HEK293T (cell line): ENCODE measurements at places on chromosomes 12 and 14.

DNA sequence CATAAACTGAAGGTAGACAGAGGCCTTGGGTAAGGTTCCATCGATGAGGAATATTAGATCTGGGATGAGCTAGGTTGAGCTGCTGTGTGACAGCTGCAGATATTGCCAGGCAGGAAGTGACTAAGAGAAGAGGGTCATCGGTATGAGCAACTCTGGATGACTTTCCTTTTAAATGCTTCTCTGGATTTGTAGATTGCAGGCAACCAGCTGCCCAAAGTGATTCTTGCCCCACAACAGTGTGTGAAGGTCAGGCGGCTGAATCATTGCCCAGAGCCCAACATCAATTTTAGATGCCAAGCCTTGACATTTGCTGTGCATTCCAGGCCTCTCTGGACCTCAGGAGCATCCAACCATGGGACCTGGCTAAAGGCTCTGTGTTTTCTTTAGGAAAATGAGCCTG is 255.9 kb downstream of the DPF3 start:
- no peak for DNase-seq

DNA sequence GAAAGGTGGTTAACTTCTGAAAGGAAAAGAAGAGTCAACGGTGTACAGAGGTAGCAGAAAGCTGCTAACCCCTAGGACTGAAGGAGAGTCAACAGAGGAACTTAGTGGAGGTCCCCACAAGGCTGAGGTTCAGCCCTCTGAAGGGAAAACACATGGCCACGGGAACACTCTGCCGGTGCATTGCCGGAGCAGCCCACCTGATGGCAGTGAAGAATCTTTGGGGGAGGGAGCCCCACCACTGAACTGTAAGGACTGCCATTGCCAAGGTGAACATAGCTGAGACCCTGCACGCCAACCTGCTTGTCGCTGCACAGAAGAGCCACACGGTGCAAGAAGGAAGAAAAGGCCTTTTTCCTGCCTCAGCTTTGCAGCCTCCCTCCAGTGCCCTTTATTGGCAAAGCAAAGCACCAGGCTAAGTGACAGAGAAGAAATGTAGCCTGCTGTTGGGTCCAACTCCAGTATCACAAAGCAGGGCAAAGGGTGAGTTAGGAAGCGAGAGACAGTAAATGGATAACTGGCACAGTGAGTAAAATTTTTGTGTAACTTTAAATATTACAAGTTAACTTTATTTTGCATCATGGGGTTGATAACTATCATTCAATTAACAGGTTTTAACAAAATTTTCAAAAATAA is 76.9 kb downstream of the LIN52 start:
- peak; percentile 17 for DNase-seq

GRCh38 chr12:59252731-59253130 is 332.4 kb upstream of the LRIG3 start:
- no peak for DNase-seq

- no peak for DNase-seq
Observed at GRCh38 chr14:94139006-94139405, 9.6 kb upstream of the IFI27L2 start.

GRCh38 chr12:58513852-58514251 is 406.5 kb downstream of the LRIG3 start:
- no peak for DNase-seq

- peak; percentile 49 for DNase-seq
Observed at GRCh38 chr12:40325349-40325960, 100.7 kb downstream of the LRRK2 start.

GRCh38 chr14:52907949-52908348 is 42.9 kb downstream of the FERMT2 start:
- no peak for DNase-seq

GRCh38 chr14:101151226-101151926 is 247.9 kb upstream of the RTL1 start:
- DNase-seq, result no peak

- DNase-seq, result no peak
Observed at GRCh38 chr14:85702997-85703396, 173.1 kb downstream of the FLRT2 start.

DNA sequence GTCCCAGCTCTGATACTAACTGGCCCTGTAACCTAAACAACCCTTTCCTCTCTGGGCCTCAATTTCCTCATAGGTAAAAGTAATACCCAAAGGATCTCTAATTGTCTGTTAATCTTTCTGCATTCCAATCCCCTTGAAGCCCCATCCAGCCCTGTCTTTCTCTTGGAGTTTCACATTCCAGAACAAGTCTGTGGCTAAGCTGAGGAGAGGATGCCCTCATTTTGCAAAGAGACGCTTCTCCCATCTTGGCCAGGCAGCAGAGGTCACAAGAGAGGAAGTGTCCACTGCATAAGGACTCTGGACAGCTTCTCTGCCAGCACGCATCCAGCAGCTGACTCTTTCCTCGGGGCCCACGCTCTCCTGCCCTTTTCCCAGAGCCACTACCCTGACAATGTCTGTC is 263.4 kb upstream of the FKBP4 start:
- DNase-seq, result no peak

- no peak for DNase-seq
Observed at GRCh38 chr14:93007225-93007997, 84.5 kb downstream of the CHGA start.

DNA sequence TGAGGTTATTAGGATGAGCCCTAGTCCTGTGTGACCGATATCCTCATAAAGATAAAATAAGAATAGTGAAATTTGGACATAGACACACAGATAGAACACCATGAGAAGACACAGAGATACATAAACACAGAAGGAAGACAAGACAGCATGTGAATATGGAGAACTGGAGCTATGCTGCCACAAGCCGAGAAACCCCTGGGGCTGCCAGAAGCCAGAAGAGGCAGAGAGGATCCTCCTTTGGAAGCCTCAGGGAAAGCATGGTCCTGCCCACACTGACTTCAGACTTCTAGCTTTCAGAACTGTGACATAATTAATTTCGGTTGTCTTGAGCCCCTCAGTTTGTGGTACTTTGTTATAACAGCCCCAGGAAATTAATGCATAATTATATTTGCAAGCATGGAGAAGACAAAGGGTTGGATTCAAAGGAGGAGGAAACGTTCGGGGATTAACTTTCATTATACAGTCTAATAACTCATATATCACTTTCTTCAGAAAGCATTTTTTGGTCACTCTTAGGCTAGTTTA is 1501.8 kb upstream of the FLRT2 start:
- DNase-seq, result no peak

DNA sequence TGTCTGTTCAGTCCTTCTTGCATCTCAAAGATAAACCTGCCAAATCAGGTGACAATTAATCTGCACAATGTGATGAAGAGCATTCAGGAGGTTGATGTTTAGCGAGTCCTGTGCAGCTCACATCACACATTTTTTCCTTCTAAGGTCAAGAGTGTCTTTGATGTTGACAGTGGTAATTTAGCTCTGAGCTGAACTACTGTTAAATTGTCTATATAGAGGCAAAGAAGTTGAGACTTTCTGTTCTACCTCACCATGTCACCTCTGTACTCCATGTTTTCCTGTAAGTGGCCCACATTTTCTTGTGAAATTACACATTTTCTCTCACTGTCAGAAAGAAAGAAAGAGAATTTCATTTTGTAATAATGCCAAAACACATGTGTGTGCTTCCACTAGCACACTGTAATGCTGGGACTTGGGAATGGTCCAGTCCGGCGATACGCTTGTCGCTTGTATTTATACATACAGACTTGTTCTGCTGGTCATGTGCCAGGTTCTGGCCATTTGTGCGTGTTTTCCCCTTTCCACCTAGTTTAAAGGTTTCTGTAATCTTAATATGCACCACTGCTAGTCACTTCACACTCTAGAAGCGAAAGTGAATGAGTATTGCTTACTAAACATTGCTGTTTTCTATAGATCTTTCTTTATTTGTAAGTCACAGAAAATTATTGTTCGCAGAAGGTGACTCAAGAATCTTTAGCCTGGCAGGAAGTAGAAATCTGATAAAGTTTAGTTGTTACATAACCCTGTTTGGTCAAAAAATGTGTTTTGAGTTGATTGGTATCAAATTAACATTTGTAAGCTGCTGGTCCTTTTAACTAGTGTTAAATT is 328.9 kb downstream of the TMTC2 start:
- no peak for DNase-seq

- DNase-seq, result no peak
Observed at GRCh38 chr14:70468731-70469130, 16.8 kb downstream of the ADAM21 start.

DNA sequence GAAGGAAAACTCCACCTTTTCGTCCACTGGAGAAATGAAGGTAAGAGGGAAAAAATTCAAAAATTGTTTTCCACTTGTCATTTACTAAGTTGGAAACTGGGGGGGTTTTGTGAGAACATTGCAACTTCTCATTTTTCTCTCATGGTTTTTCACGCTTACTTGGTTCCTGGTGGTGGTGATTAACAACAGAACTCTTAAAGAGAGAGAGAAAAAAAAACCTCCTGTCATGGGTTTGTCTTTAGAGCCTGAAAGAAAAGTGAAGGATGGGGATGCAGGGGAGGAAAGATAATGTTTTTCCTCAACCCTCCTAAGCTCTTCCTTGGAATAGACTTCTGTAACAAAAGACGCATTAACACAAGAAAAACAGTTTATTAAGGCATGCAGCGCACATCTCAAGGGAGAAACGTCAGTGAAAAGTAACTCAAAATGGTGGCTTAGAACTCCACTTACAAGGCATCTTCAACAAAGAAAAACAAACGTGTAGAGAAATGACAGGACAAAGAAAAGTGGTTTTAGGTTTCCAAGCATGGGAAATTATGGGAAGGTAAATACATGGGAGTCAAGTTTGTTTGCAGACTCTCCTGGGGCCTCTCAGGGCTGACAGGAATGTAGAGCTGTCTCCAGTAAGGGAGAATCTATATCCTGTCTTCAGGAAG is 81.9 kb upstream of the ATF7IP start:
- no peak for DNase-seq

GRCh38 chr14:31787377-31787776 is 226.2 kb downstream of the NUBPL start:
- peak; percentile 6 for DNase-seq

GRCh38 chr12:75812271-75813018 is 219.1 kb downstream of the PHLDA1 start:
- no peak for DNase-seq

DNA sequence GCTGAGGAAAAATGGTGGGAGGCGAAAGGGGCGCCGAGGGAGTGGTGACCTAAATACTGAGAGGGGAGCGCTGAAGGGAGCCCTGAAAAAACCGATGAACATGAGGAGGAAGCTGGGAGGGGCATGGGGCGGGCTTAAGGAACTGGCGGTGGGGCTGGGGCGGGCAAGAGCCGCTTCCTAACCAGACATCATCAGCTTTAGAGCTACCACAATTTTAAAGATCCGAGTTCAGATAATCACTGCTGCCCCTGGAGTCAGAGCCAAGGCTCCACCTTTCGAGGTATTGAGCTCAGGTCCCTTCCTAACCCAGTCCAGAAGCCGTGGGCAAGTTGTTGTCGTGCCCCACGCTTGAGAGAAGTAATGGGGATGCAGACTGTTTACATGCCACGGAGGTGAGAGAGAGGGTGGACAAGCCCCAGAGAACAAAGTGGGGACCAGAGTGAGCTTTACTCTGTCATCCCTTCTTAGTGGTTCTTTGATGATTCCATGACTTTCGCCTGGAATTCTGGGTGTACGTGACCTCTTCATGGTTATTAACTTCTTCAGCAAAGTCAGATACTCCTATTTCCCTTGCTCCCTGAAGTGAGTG is 393 bp downstream of the ORMDL2 start:
- peak; percentile 58 for DNase-seq

- DNase-seq, result no peak
Observed at GRCh38 chr12:49471557-49471956, 67.3 kb upstream of the KCNH3 start.

GRCh38 chr12:2431810-2432209 is 363.0 kb upstream of the FKBP4 start:
- no peak for DNase-seq

- DNase-seq, result peak; percentile 68
Observed at GRCh38 chr12:51823875-51824565, 24.5 kb downstream of the FIGNL2 start.

GRCh38 chr12:113521708-113522107 is 50.0 kb upstream of the LHX5 start:
- DNase-seq, result no peak

DNA sequence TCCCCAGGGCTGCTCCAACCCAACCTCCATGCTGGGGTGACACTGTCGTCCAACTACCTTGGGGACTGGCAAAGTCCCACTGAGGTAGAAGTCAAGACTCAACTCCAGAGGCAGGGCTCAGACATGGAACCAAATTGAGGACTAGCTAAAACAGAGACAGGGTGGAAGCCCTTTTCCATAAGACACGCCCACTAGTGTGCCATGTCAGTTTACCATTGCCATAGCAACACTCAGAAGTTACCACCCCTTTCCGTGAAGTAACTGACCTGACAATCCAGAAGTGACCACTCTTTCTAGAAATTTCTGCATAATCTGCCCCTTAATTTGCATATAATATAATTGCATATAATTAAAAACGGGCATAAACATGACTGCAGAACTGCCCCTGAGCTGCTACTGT is 409.6 kb downstream of the MED13L start:
- no peak for DNase-seq

- no peak for DNase-seq
Observed at GRCh38 chr12:53207042-53207441, at the start of gene ITGB7. Gene ITGB7, minus strand, starts transcription at chr12:53207251. Its CDS starts 6,808 bp downstream, at chr12:53200443.

GRCh38 chr12:24854908-24855307 is 94.0 kb downstream of the BCAT1 start:
- no peak for DNase-seq
